Panc1 (cell line): ENCODE measurements at places on chromosomes 2 and 18.

GRCh38 chr18:69936191-69936558 lies 11.5 kb downstream of the CD226 start:
- no peak for DNase-seq

DNA sequence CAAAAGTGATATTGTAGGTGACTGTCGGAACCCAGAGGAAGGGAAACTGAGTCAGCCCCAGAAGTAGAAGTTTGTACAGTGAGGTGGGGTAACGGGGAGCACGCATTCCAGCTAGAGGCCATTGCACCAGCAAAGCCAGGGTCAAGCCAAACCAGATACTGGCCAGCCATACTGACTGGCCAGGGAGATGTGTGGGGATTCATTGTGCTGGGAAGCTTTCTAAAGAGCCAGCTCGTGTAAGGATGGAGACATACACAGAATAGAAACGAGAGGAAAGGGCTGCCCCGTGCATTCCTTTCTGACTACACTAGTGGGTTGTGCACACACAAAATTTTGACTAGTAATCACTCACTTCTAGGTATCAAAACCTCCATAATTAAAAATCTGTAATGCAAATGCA lies 175.3 kb upstream of the PID1 start:
- DNase-seq, result no peak

DNA sequence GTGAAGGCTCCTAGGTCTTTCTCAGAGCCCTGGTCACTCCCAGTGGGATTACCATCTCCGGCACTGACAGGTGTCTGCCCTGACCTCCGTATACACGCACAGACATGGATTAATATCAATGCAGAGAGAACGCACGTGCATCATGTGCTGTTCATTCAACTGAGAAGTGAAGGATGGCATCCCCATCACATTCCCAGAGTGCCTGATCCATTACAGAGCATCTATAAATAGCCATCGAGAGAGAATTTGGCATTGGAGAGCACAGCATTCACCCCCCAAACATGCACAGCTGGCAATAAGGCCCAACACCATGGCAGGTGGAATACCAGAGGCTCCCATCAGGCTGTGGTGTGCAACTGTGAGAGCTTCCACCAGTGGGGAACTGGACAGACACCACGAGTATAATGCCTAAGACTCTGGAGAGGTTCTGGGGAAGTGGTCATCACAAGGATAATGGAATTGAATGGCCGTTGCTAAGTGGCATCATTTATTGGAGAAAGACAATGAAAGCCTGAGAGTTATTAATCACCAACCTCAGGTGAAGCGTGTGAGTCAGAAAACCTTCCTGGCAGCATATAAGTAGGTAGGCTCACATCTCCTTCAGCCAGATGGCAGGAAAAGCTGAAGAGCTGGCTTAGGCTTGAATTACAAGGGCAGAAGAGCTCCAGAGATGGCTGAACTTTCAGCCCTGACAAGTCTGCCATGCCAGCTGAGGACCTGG lies 244.5 kb upstream of the ID2 start:
- DNase-seq, result no peak

DNA sequence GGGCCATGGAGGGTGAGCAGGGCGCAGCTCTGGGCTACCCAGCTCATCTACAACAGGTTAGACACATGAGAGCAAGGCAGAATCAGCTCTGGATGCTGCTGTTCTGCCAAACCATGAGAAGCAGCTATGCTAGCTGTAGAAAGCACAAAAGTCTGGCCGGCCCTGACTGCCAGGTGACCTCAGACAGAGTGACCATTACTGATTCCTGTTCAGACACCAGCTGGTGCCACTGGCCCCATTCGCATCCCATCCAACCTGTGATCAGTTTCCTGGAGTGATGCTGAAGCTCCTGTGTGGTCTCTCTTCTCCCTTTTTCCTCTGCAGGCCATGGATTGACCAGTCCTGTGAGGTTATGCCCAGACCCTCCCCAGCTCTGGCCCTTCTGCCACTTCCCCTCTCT lies 14.3 kb downstream of the RBMS1 start:
- DNase-seq, result no peak

- DNase-seq, result no peak
These were observed 162.6 kb downstream of the GFPT1 start for GRCh38 chr2:69224512-69224837.

GRCh38 chr2:65030476-65031332 lies 25.5 kb upstream of the CEP68 start:
- no peak for DNase-seq

DNA sequence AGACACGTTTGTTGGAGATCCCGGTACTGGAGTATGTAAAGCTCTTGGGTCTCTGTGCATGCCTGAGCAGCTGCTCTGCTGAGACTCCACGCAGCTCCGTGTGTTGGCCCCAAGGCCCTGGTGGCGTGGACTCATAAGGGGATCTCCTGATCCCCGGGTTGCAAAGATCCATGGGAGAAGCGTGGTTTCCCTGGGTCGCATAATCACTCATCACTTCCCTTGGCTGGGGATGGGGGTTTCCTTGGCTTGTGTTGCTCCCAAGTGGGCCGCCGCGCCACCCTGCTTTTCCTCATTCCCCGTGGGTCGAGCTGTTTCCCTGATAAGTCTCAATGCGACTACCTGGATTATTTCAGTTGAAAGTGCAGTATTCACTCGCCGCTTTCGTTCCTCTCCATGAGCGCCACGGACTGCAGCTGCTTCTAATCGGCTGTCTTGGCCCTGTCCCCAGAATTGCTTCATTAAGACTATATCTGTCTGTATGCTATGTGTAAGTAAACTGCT lies 76.0 kb downstream of the EPC2 start:
- no peak for DNase-seq

GRCh38 chr2:11566383-11566782 lies 32.5 kb downstream of the GREB1 start:
- no peak for DNase-seq

- DNase-seq, result no peak
These were observed 66.3 kb downstream of the NYAP2 start for GRCh38 chr2:225465827-225466226.

DNA sequence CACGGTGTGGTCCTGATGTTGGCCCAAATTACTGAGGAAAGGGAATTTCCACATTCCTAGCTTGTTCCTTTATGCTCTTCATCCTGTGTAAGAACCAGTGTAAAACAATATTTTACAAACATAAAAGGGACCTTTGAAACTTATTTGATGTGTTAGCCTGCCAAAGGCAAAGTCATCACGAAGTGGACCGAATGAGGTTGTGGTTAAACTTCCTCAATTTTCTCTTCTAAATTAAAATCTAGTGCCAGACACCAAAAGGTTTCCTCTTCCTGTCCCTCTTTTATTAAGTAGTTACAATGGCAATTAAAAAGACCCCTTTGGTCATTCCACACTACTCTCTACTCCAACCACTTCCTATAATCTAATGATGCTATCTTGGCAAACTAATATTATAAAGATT lies 279.8 kb downstream of the AFF3 start:
- DNase-seq, result no peak

DNA sequence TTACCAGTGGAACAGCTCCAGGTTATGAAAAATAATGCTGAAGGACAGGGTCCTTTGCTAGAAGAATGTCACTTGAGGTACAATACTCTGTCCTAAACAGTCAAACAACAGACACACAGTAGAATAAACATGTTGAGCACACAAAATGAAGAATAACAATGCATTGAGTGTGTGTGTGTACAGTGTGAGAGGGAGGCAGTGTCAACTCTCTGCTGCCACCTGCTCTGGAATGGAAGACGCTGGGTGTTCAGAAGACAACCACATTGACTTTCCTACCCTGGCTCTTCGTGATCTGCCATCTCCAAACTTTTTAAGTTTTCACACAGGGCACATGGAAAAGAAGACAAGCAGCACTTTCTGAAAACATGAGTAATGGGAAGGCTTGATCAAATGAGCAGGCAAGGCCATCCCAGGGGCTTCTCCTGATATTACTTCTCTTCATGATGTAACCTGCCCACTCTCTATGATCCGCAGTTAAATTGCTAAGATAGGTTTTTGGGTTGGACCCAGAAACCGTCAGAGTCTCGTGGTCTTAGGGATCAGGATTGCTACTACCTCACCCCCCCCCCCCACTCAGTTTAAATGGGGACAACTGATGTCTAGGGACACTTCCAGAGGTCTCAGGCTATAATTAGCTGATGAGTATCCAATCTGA lies 533.2 kb upstream of the TNP1 start:
- no peak for DNase-seq

DNA sequence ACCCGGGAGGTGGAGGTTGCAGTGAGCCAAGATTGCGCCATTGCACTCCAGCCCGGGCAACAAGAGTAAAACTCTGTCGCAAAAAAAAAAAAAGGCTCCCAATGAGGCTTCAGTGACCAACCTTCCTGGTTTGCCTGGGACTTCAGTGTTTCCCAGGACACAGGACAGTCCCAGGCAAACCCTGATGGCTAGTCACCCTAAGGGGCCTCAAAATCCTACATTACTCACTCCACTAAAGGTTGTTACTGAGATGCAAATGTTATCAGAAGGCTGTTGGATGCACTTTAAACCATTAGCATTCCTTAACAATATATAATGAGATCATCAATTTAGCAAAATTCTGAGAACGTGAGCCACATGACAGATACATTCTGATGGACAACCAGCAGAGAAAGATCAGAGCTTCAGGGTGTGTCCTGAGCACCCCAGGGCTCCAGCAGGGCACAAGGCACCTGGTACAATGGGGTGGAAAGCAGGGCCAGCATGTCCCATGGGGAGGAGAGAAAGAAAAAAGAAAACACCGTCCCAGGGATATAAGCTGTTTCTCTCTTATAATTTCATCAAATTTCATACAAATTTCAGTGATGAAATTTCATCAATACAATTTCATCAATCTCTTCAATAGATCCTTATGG lies 118.1 kb upstream of the ARL5A start:
- no peak for DNase-seq

DNA sequence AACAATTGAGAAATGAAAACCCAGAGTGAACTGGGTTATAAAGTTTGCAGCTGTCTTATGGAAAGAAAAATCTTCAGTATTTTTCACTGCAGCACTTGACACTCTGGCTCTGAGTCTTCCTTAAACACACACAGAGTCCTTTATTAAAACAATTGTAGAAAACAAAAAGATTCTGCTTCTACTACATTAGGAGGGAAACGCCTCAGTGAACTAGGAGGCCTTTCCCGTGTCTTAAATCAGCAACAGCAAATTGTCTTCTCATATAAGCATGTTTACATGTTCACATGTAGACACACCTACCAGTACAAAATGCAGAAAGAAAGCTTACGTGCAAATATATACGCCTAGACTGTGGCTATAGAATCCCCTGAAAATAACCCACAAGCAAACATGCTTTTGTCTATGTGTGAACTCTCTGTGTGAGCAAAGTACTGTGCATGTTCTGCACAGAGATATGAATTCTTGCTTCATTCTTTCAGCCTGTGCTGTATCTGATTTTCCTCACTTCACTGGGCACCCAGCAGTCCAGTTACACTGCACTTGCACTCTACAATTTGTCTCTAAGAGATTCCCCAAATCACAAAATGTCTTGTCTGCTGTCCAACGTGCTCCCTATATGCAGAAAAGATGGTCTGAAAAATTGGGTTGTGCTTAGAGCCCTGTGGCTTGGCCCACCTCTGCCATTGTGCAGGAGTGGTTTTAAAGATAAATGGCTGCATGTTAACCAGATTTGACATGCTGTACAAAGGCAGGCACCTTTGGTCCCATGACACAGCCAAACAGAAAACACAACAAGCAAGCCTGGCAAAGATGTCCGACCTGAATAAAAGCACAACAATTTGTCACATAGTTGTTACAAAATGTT lies 24.5 kb downstream of the ZEB2 start:
- no peak for DNase-seq

DNA sequence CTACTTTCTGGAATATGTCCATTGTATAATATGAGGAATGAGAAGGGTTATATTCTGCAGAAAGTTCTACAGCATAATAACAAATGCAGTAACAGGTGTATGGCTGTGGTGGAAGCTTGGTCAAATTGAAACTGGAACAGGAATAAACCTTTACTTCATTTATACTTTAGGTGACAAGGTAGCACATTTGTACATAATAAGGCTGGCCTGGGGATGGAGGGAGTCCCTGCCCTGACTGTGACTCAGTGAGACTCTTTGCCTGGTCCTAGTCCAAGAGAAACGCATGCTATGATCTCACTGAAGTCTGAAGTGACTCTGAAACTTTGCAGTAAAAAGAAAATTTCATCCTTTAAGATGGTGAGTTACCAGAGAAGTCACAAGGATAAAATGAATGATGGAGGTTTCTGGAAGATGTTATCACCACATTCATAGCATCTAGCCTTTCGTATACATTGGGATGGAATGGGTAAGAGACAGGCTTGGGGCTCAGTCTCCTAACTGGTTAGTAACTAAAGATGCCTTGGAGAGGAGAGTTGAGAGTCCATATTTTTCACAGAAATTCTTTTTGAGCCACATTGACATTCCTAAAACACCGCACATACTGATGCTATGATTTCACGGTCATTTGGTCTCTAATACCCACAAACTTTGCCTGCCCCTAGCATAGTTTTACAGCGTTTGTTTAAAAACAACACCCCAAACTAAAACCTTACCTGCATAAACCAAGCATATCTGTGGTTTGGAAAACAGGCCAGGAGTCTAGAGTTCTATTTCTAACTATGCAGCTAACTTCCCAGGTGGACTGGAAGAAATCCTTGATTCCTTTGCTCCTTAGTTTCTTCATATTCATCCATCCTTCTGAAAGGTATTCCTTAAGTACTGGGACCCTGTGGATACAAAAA lies 42.4 kb upstream of the NABP1 start:
- DNase-seq, result no peak

- no peak for DNase-seq
These were observed 239.0 kb upstream of the FANCL start for GRCh38 chr2:58480141-58480540.

- DNase-seq, result no peak
These were observed 6.4 kb downstream of the GALNT14 start for GRCh38 chr2:31131871-31132270.

DNA sequence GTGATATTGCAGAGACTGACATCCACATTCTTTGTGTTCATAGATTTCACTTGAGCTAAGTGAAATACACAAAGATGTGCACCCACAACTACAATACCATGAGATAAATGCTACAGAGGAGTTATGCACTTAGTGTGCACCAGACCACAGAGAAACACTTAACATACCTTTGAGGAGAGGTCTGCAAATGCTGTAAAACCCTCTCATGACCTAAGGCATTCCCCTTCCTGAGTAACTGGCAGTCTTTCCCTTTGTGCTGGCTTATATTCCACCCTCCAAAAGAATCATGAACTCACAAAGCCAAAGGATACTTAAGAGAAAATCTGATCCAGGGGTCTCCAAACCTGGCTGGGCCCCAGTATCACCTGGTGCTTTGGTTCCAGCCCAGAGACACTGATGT lies 16.2 kb downstream of the NXPH2 start:
- DNase-seq, result no peak

DNA sequence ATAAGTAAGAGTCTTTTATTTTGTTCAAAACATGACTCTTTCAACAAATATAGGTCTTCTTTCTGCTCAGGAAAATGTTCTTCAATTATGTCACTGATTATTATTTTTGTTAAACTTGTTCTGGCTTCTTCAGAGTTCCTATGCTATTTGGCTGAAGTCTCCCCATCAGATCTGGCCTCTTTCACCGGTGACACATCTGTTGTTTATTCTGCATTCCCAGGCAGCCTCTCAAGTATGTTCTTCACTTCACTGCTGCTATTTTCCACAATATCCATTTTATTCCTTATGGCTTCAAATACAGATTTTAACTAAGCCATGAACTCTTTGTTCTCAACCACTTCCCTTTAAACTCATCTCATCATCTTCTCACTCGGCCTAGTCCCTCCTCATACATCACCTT lies 45.7 kb downstream of the HDAC4 start:
- DNase-seq, result no peak

GRCh38 chr18:3450012-3450798 lies at the start of gene TGIF1:
TSS of gene TGIF1 (plus strand) at chr18:3450172. CDS start at chr18:3450490, 318 bp downstream.
- DNase-seq, result no peak
